ENCODE measurements at places on chromosomes 11 and 22.

GRCh38 chr11:90449606-90450005 lies 226.8 kb upstream of the CHORDC1 start:
- DNase-seq: no peak

GRCh38 chr22:27796829-27797519 lies 4.6 kb downstream of the MN1 start:
- DNase-seq: no peak

GRCh38 chr22:38684895-38685294 lies 3.1 kb downstream of the TOMM22 start:
- DNase-seq: no peak

DNA sequence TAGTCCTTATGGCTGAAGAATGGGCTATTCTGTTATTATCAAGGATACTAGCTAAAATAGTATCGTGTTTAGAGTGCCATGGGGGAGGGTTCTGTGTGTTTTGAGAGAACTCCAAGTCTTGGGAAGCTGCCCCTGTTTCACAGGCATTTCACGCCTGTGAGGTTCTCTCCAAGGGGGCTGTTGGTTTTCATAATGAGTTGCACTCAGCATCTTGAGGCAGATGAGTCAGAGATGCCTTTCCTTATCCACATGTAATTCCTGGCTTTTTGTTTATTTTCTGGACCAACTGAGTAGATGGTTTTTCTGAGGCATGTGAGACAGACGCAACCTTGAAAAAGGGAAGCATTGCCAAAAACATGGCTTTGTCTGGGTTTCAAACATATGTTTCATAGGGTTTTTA lies 203.7 kb downstream of the ARHGAP42 start:
- no peak for DNase-seq

DNA sequence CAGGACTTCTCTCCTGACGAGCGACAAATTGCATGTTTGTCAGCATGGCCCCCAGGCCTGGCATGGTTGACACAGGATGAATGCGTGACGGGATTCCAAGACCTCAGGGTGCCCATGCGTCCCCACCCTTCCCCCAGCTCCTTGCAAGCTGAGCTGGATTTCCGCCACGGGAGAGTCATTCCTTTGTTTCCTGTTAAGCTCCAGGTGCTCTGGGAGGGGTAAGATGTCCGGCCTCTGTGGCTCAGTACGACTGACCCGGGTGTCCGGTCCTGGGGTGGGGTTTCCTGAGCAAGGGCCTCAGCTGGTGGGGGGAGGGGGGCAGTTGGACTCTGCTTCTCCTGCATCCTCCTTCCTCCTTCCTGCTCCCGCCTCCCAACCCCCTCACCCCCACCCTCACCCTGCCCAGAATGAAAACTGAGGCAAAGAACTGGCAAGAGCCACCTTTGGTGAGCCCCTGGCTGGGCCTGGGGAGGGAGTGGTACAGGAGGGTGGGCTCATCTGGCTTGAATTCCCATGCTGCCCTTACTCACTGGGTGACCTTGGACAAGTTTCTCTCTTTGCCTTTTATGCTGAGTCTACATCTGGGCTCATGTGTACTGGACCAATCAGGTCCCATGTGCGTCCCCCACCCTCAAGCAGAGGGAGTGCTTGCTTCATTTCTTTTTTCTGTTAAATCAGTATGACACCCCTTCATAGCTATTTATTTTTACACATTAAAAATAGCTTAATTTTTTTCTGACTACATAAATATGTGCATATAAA lies 2.5 kb downstream of the CDC42EP2 start:
- no peak for DNase-seq

- no peak for DNase-seq
Observed at GRCh38 chr22:46050451-46050845, 73.5 kb upstream of the WNT7B start.

DNA sequence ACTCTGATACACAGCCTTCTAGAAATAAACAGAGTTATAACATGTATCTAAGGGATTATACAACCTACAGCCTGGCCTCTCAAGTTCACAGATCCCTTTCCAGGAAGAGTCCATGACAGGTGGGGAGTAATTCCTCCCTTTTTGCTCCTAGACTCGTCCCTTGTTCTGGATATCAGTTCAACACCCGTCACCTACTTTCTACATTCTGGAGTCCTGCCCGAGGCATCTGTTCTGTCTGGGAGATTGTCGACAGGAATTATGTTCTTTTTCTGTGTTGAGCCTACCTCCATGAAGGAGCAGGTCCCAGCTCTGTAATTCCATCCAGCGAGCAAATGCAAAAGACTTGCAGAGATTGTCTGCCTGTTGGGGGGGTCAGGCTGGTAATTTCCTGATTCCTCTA lies 224.6 kb upstream of the NTM start:
- no peak for DNase-seq

DNA sequence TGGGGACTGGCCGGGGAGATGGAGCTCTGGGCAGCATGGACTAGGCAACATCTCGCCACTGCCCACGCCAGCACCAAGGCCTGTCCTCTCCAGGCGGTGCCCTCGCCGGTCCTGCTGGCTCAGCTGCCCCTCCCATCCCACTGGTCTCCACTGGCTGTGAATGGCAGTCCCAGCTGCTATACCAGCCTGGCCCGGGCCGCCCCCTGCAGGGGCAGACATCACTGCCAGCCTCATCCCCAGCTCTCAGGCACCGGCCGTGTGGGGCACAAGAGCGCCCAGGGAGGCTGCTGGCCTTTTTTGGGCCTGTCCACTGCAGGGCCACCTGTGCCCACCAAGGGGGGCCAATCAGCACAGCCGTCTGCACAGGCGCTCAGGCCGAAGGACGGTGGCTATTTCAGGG lies 30.1 kb upstream of the H19 start:
- DNase-seq: no peak

- no peak for DNase-seq
Observed at GRCh38 chr11:13667245-13667644, 1.2 kb upstream of the FAR1 start.

DNA sequence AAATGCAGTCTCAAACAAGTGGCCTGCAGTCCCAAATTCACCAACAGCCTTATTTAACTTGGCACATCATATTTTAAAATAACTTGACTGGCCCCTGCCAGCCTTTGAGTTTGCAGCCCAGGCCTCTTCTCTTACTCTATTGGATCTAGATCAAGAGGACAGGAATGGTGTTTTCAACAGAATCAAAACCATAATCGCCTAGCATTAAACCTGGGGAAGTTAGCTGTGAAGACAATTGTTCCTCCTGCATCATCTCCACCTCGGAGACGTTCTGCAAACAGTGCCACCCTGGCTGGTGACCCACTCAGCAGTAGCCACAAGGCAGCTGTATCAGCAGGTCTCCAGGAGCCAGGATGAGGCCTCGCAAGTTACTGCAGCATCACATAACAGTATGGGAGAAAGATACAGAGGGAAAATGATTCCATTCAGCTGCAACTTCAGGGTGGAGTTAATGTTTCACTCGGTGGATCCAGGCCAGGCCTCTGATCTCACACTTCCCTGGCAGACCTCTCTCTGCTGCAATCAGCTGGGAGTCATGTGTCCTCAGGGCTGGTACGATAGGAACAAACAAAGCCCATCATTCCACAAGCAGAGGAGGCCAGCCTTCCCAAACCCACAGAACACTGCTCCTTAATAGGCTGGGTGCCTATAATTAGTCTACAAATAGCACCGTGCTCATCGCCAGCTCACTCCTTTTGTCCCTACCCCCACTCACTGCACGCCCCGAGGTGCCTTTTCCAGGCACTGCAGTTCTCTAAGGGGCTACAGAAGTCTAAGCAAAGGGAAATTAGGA lies 18.6 kb upstream of the SCN2B start:
- peak; percentile 88 for DNase-seq

GRCh38 chr11:114812733-114813132 lies 134.4 kb downstream of the NXPE2 start:
- no peak for DNase-seq

DNA sequence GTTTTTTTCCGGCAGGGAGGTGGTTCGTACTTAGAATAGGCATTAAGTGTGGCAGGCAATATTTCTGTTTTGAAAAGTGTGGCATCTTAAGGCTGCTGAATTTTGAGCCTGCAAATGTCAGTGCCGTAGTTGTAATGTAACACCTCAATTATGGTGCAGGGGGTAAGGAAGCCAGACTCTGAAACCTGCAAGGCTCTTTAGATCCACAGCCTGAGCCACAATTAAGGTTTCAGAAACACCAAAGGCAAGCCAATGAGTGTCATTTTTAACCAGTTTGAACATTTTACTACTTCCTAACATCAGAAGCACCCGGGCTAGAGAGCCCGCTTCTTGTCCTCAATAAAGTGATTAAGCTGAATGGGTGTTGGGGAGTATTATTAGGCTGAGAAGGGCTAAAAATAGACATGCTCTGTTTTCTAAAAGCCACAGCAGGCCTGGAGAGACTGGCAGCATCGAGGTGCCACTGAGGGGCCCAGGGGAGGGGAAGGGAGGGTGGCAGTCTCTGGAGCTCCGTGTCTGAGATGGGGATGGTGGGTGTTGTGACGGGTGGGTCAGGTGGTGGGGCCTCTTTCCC lies 113.4 kb downstream of the ZBTB16 start:
- no peak for DNase-seq

- no peak for DNase-seq
Observed at GRCh38 chr11:60183591-60184205, 815 bp upstream of the MS4A6A start.

GRCh38 chr11:84990141-84990540 lies 637.0 kb downstream of the DLG2 start:
- DNase-seq: no peak

DNA sequence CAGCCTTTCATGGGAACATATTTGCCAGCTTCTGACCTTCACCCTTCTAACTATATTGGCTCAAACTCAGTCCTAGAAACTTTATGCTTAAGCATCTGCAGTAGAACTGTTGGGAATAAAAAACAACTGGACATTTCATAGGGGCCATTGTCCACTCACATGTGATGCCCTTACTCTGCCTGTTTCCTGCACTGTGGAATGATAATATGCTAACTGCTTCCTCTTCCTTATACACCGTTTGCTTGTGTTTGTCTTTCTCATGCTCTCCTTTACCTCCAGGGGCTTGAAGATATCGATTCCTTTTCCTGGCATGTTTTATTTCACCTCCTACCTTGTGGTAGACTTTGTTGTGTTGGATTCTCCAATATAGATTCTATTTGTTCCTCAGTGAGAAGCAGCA lies 333.0 kb upstream of the DDI1 start:
- no peak for DNase-seq

DNA sequence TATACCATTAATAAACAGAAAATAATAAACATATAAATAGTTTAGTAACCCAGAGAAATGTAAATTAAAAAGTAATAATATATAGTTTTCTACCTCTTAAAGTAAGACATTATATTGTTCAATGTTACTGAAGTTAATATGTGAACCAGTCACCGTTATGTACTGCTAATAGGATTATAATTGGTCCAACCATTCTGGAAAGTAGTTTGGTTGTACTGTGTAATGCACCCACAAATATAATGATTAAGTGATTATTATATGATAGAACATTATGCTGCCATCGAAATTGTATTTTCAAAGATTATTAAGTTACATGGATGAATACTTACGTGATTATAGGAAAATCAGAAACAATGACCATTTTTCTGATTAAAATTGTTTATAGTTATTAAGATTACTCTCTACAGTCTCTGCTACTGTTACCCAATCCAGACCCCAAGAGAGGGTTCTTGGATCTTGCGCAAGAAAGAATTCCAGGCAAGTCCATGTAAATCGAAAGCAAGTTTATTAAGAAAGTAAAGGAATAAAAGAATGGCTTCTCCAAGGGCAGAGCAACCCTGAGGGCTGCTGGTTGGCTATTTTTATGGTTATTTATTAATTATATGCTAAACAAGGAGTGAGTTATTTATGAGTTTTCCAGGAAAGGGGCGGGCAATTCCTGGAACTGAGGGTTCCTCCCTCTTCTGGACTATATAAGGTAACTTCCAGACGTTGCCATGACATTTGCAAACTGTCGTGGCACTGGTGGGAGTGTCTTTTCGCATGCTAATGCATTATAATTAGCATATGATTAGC lies 50.1 kb downstream of the ACER3 start:
- DNase-seq: no peak

DNA sequence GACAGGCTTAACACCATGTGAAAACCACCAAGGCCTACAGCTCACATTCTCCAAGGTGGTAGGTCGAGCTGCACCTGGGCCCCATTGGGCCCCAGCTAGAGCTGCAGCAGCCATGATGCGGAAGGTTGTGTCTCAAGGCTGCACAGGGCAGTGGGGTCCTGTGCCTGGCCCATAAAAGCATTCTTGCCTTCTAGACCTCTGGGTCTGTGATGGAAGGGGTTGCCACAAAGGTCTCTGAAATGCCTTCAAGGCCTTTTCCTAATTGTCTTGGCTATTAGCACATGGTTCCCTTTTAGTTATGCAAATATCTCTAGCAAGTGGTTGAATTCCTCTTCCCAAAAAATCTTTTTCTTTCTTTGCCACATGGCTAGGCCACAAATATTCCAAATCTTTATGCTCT lies 52.5 kb upstream of the C11orf58 start:
- no peak for DNase-seq

- no peak for DNase-seq
Observed at GRCh38 chr11:90753546-90753945, 530.7 kb upstream of the CHORDC1 start.

DNA sequence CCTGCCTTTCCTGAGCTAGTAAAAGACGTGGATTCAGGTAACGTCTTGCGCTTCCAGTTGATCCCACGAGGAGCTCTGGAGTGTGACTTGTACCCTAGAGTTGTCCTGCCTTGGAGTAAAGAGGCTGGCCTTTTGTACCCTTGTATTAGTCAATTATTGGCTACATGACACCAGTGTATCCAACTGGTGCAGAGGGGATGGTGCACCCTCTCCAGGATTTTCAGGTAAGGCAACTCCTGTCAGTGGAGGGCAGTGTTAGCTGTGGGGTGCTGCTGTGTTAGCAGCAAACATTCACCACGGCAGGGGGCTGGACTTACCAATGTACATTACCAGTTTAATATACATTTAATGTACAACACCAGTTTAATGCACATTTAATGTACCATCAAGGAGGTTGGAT lies 233.5 kb downstream of the MIAT start:
- no peak for DNase-seq

DNA sequence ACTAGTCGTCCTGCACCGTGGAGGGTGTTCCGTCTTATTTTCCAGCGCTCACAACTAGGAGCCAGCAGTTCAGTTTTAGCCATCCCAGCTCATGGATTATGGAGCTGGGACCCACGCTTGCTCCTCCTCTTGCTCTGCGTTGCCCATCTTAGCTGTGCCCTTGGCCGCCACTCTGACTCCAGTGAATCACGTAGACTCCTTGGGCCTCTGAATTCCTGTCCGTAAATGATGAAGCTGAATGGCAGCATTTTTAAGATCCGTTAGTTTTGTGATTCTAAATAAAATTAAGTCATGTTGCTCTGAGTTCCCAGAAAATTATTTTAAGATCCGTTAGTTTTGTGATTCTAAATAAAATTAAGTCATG lies 23.8 kb downstream of the BCR start:
- no peak for DNase-seq

- no peak for DNase-seq
Observed at GRCh38 chr11:45106440-45106839, 40.0 kb upstream of the PRDM11 start.

- no peak for DNase-seq
Observed at GRCh38 chr22:41681616-41682015, 7.1 kb downstream of the SNU13 start.
